ENCODE measurements at places on chromosomes 4 and X.

- no peak for DNase-seq
Measured at GRCh38 chr4:85829276-85830051, 354.5 kb downstream of the ARHGAP24 start.

DNA sequence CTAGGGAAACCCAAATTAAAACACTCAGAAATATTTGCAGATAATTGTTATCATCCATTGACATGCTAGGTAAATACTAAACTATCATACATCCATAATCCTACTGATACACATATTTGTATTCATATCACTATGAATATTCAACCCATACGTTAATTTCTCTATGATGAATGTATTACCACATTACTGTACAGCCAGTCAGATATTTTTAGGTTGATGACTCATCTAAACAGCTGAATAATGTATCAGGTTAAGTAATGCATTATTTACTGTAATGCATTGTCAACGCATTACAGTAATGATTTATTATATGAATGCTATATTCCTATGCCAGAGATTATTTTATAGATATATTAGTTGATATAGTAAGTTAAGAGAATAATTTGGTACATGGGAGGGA lies 37.1 kb downstream of the VEGFC start:
- DNase-seq: no peak

- DNase-seq: no peak
Measured at GRCh38 chr4:6196324-6196723, 4.0 kb downstream of the JAKMIP1 start.

GRCh38 chrX:48957477-48957826 lies at the start of gene OTUD5:
OTUD5 (minus strand) TSS chrX:48957607; CDS start chrX:48957570, 37 bp downstream.
- DNase-seq: peak; percentile 40

Data from stimulated activated CD8-positive, alpha-beta memory T cell treated with anti-CD3 and anti-CD28 coated beads, Interleukin-7, amount 100 ng/mL, for 1 hour (primary cell).